ENCODE measurements at places on chromosomes 16 and 17.

DNA sequence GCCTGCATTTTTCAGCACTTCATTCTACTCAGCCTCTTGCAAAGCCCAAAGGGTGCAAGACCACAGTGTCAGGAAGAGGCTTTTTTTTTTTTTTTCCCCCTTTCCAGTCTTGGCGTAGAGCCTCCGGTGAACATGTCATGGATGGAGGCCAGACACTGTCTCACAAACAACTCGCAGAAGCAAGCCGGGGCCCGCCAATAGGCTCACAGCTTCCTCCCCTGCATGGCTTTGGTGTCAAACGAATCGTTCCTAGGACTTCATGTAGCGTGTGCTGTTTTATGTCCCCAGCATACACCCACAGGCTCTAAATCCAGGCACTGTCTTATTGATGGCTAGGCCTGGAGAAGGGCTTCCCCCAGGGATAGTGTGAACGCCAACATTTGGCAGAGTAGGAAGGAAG, 457.7 kb upstream of the MAF start:
- no peak for DNase-seq

GRCh38 chr17:27980043-27980442, 62.4 kb upstream of the NLK start:
- DNase-seq: no peak

DNA sequence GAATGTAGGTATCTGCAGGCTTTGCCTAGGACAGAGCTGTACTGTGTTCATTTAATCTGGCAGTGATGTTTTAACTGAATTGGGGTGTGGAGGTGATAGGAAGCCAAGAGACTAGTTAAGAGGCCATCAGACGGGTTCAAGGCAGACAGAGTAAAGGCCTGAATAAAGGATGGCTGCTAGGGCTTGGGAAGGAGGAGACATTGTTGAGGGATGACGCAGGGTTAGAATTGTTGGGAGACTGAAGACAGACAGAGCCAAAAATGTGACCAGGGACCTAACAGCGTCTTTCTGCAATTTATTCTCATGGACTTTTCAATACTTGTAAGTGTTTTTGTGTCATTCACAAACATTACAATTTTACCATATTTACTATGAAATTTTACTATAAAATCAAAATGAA, 48.6 kb upstream of the MYH10 start:
- no peak for DNase-seq

DNA sequence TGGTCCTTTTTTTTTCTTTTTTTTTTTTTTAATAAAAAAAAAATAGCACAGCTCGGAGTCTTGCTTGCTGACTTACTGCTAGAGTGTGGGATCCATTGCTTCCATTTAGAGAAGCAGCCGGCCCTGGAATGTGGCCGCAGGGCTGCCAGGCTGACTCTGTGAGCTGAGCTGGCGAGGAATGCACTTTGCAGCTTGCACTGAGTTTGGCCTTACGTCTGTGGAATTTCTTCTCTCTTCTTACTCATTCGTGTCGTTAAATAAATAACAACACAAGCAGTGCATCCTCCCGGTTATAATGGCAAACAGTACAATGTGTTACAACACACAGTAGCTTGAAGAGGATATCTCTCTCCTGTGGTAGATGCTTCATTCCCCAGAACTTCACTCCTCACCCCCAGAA, 69.2 kb downstream of the PRKCB start:
- DNase-seq: no peak

DNA sequence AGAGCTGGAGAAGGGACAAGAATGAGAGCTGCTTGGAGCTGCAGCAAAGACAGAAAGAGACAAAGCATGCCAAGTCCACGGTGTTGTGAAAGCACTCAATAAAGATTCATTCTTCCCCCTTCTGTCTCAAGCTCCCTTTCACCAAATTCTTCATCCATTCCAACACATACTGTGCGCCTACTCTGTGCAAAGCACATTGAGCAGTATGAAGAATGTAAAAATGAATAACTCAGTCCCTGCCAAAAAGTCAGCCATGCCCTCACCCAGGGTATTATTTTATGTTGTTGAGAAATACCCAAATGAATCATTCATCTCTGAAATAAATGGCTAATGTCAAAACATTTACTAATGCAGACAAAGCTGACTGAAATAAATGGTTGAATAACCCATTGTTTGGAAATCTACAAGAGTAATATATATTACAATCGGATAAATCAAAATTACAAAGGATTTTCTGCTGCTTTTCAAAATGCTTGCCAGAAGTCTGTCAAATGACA, 282.9 kb upstream of the IRX5 start:
- DNase-seq: no peak

DNA sequence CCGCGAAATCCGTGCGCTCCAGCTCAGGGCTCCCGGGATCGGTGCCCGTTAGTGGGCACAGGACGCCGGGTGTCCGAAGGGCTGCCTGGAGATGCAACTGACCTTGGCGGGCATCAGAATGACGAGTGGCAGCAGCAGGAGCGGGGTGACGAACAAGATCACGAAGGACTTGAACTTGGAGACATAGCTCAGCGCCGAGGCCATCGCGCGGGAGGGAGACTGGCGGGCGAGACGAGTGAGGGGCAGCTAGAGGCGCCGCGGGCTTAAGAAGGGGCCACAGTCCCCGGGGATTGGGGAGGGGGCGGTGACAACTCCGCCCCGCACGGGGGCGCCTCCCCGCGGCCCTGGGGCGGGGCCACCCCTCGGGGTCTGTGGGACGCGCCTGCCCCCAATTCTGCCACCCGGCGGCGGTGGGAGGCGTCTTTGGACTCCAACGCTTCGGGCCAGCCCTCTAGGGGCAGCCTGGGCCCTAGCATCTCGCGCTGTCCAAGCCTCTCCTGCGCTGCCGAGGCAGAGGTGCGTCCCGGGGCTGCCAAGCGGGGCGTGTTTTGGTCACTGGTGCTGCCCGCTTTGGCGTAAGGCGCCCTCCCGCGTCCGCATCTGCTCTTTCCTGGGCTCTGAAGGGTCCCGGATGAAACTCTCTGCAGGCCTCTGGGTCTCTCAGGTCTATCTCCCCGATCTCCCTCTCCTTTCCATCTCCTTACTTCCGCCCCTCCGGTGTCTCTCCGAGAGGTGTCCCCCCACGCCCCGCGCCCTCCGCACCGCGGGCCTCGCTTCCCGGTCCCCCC, at the start of gene SLC13A5:
TSS of gene SLC13A5 (minus strand) at position 240 of the 788 bp plus-strand sequence. CDS start at position 204, 36 bp downstream.
- DNase-seq: no peak
